PC-9 (cell line): ENCODE measurements at places on chromosomes 5 and 9.

GRCh38 chr9:132351404-132352045, 3.3 kb downstream of the SETX start:
- DNase-seq, result no peak

DNA sequence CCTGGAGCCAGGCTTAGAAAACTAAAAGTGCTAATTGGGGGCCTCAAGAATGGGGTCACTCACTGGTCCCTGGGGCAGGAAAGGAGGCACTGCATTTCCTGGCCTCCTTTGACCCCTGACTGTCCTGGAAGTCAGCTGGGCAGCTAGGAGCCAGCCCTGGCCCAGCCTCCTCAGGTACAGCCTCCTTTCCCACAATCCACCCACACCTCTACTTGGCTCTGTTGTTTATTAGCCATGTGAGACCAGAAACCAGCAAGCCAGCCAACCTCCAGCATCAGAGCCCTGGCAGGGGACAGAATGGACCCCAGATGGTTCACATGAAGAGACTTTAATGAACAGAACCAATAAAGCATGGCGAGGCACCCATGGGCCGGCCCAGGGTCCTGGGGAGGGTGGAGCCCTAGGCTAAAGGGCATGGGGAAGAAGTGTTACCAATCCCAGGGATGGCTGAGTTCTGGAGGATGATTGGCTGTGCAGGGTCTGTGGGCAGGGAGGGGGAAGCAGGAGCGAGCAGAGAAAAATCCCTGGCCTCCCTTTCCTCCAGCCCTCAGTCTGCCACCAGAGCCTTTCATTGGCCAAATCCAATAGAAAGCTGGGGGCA, 55.3 kb upstream of the ANGPTL2 start:
- DNase-seq, result no peak

DNA sequence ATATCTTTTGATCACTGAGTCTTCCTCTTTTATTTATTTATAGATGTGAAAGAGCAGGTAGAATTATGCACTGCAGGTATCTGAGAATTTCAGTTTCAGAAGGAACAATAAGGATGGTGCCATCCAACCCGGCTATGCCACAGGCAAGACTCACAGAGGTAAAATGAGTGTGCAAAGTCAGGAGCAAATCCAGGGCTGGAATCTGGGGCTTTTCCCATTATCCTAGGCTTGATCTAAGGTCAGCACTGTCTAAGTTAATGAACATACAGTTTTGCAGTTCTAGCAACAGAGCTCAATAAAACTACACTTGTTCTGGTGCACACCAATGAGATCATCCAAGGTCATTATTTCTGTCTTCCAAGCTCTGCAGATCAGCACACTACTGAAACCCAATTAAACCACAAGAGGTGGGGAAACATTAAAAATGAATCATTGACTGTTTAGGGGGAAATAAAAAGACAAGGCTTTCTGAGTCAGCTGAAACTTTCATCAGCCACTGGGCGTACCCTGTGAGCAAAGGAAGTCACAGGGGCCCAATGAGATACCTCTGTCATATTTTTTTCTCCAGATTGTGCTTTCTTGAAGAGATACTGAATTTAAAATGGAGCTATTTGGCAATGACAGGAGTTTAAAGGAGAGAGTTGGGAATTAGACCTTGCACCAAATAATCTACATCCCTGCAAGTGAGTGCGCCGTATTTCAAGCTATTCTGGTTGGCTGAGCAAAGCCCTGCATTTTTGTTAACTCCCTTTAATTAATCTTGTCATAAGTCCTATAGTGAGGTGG, 662.2 kb upstream of the ZNF608 start:
- peak; percentile 85 for DNase-seq

DNA sequence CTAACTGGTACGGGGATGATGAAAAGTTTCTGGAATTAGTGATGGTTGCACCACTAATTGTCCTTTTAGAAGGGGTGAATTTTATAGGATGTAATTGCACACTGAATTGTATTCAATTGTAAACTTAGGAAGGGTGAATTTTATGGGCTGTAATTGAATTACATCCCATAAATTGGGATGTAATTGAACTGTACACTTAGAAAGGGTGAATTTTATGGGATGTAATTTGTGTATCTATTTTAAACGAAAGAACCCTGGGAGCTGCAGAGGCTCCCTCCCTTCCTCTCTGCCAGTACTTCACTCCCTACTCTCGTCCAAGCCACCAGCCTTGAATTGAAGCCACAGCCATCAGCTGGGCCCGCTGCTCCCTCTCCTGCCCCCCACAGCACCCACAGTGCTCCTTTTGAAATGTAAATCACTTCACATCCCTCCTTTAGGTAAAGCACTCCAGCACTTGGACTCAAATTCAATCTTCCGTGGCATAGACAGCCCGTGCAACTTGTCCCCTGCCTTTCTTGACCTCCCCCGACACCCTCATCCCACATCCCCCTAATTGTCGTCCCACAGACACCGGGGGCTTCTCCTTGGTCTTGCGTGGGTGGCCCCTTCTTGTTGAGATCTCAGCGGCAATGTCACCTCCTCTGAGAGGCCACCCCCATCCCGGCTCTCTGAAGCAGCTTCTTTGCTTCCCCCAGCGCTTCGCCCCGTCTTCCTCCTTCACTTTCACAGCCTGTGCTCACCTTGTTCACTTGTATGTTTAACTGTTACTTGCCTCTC, 84.2 kb upstream of the HRH2 start:
- no peak for DNase-seq

GRCh38 chr5:138514021-138514420, 29.0 kb downstream of the ETF1 start:
- DNase-seq, result no peak

GRCh38 chr5:162806195-162806594, 631.2 kb upstream of the CCNG1 start:
- no peak for DNase-seq

GRCh38 chr9:131800366-131800765, 60.5 kb upstream of the RAPGEF1 start:
- DNase-seq, result no peak

DNA sequence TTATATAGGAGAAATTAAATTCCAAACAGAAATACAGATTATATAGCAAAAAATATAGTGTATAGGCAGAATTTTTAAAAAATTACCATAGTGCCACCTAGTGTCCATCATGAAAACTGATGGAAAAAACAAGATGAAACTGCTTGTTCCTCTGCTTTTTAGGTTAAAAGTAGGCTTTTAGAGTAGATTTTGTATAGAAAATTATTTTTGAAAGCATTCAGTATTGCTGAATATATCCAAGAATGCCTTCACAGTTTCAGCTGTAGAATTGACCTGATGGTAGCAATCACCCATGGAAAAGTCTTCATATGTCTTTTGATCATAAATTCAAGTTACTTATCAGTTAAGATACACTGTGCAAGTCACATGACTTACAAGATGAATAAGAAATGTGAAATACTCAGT, 19.7 kb downstream of the RIOK2 start:
- DNase-seq, result no peak

- DNase-seq, result no peak
Measured at GRCh38 chr9:112571624-112572355, 85.2 kb downstream of the KIAA1958 start.

DNA sequence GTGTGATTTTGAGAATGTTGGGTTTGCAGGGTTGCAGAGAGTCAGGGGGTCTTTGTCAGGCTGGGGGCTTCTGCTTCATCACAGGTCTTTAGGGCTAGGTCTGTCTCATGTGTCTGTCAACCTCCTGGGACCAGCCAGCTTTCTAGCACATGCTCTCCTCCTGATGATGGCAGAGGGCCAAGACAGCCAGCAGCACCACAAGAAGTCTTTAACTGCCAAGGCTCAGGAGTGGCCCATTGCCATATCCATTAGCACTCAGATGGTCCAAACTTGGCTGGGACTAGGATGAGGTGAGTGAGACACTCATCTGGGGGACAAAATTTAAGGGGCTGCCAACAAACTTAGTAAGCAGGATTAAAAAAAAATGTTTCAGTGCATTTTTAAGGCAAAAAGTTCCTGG, 384.2 kb upstream of the CDH10 start:
- DNase-seq, result no peak

- peak; percentile 46 for DNase-seq
Measured at GRCh38 chr9:110357505-110357904, 19.8 kb upstream of the TXNDC8 start.

DNA sequence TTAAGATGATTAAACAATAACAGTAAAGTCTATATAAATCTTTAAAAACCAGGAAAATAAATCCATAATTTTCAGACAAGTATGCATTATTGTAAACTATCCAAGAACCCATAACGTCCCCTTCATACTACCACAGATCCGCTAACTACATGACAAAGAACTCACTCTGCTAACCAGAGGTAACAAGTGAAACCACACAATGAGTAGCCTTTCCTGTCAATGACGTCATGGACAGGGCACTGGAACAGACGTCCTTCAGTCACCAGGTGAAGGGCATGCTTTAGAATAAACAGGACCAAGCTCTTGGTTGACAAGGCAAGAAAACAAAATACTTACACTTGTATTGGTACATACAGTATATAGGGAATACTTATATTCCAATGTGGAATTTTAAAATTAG, 45.2 kb downstream of the RNF130 start:
- DNase-seq, result no peak

DNA sequence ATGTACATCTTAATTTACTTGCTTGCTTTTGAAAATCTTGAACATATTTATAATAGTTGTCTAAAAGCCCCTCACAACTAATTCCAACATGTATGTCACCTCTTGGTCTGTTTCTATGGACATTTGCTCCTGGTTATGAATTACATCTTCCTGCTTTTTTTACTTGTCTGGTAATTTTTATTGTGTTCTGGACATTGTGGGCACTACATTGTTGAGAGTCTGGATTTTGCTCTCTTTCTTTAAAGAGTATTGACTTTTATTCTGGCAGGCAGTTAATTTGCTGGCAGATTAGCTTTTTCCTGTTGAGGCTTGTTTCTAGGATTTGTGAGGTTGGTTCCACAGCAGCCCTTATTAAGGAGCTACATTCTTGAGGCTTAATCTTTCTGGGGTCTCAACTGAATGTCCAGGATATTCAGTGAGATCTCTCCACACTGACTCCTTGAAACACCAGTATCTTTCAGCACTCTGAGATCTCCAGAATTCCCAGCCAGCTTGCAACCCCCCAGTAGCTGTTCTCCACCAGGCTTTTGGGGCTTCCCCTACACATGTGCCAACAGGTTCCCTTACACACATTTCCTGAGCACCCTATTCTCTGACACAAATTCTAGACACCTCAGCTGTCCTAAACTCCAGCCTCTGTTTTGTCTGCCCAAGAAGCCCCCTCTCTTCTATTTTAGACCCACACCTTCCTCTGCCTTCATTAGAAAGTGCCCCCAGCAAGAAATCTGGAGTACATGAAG, 27.4 kb downstream of the KIAA1191 start:
- DNase-seq, result no peak

DNA sequence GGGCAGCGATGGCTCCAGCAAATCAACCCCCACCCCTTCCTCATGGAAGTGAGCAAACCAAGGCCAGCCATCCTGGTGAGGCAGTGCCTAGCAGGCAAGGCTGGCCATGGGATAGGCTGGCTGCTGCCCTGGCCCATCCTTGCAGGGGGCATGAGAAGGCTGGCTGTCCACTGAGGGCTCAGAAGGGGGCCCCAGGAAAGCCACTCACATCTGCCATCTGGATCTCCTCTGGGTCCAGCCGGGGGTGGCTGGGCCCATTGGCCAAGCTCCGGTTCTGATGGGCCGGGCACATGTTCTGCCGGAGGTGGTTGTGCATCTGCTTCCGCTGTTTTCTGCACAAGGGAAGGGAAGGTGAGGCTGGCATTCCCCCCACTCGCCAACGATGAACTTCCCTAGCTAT, 57.1 kb downstream of the PSD2 start:
- no peak for DNase-seq

GRCh38 chr9:76419782-76420380, 25.7 kb upstream of the RFK start:
- DNase-seq, result no peak

- DNase-seq, result no peak
Measured at GRCh38 chr9:100229136-100229535, 123.6 kb downstream of the TEX10 start.

GRCh38 chr5:36066001-36066539, 612 bp downstream of the UGT3A2 start:
- no peak for DNase-seq

DNA sequence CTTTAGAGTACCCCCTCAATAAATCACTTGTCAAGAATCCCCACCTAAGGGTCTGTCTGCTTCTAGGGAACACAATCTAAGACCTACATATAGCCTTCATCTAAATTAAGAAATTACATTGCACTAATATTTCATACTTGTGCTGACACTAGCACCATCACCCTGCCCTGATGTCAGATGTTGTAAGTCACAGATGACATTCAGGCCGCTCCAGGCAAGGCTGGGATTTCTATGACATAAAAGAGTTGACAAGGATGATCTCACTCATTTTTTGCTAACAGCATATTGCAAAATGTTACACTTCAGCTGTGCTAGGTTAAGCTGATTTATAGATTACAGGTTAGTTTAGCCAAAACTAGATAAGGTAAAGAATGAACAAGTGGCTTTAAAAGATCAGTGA, 372.5 kb upstream of the GRIA1 start:
- DNase-seq, result no peak

- DNase-seq, result no peak
Measured at GRCh38 chr5:139678751-139679750, 30.9 kb downstream of the CXXC5 start.

GRCh38 chr5:35668794-35669193, 51.1 kb downstream of the SPEF2 start:
- no peak for DNase-seq

GRCh38 chr5:155833287-155833686, 493.7 kb upstream of the SGCD start:
- no peak for DNase-seq

DNA sequence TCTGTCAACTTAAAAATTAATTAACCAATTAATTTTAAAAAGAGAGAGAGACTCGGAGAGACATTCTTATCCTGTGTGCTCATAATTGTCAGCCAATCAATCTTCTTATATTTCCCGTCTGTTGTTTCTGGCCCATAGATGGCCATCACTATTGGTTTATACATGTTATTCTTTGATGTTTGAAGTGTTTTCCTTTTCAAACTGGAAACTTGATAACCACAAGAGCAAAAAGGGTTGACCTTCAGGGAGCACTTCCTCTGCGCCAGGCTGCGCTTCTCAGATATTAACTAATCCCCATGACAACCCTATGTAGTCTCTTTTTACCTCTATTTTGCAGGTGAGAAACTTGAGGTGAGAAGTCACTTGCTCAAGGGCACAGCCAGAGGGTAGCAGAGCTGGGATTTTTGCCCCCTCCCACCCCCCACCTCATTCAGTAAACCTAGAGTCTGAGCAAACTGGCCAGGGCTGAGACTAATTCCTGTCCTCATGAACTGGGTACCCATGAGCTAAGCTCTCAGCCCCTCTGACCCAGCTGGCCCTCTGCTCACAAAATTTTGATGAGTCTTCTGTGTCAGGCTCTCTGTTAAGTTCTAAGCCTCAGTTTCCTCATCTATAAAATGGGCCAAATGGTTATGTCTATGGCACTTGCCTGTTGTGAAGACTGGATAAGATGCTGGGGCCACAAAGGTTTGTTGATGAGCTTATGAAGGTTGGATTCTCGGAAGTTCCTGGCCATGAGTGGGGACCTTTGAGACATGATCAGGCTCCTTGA, 86.0 kb upstream of the SH3PXD2B start:
- DNase-seq, result no peak
